ENCODE measurements at places on chromosomes 12 and 14.
A peak's percentile ranks its signal among the peaks of the same experiment; 100 is the strongest.

- DNase-seq = no peak
Measured at GRCh38 chr12:6262623-6263022, 47.9 kb upstream of the PLEKHG6 start.

- DNase-seq = no peak
Measured at GRCh38 chr12:47105914-47106674, 26.3 kb upstream of the AMIGO2 start.

DNA sequence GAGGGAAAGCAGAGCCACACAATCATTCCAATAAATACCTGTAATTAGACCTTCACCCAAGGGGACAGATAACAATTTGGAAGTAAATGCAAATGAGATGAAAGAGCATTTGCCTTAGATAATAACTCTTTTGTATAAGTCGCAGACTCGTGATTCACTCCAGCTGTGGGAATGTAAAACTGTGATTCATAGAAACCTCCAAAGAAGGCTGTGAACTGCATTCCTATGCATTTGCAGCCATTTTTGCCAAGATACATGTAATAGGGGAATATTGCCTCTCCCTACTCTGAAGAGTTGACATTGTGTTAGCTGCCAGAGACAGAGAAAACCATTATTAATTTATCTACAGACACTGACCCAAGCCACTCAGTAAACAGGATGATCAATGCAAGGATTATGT, 181.9 kb upstream of the ARHGAP5 start:
- DNase-seq = no peak

- no peak for DNase-seq
Measured at GRCh38 chr12:20269337-20270067, 98.8 kb upstream of the PDE3A start.

DNA sequence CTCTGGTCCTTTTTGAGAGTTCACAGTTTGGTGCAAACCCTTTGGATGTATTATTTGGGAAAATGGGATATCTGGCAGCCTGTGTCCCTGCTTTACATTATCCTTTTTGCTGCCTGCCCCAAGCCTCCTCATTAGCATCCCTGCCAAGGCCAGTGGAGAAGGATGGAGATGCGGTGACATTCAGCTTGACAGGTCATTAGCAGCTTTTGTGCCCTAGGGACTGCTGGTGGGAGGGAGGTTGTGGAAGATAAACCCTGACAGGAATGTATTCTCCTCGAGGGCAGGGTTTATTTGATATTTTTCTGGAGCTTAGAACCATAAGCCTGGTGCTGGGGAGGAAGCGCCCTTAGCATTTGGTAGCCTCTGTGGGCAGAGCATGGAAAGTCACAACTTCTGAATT, 49.3 kb downstream of the PTPN11 start:
- DNase-seq = no peak

DNA sequence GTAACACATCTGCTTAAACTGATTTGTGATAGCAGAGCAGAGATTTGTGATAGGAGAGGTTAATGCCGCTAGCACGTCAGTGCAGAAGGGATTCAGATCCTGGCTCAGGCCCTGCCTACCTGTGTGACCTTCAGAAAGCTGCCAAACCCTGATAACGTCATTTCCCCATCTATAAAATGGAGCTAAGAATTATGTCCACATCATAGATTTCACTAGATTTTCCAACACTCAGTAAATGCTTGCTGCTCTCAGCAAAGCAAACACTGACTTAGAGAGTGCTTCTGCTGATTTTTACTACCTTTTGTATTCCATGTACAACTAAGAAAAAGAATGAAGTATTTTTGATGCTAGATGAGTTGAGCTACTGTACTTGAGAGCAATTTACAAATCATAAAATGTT, 261.4 kb downstream of the ITPR2 start:
- DNase-seq = no peak

DNA sequence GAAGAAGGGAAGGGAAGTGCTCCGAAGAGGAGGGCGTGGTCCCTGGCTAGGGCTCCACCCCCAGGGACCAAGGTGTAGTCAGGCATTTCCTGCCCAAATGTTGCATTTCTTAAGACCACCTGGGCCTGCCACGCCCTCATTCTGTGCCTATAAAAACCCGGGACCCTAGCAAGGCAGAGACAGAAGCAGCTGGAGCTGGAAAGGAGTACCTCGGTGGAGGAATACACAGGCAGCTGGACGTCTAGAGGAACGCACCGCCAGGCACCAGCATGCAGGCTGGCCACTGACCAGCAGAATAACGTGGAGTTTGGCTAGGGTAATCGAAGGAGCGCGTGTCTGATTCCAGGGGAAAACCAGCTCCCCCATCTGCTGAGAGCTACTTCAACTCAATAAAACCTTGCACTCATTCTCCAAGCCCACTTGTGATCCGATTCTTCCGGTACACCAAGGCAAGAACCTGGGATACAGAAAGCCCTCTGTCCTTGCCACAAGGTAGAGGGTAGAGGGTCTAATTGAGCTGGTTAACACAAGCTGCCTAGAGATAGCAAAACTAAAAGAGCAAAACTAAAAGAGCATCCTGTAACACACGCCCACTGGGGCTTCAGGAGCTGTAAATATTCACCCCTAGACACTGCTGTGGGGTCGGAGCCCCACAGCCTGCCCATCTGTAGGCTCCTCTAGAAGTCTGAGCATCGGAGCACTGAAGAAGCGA, 21.0 kb downstream of the CFL2 start:
- no peak for DNase-seq

DNA sequence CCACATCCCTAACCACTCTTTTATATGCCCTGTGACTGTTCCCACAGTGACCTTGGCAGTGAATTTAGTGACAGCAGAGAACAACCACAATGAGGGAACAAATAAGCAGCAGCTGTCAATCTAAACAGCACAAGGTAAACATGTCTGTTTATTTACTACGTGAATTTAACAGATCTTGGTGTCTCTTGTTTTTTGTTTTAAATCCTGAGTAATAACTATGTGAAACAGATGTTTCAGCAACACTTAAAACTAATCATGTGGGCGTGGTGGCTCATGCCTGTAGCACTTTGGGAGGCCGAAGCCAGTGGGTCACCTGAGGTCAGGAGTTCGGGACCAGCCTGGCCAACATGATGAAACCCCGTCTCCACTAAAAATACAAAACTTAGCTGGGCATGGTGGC, 17.0 kb upstream of the CFAP54 start:
- DNase-seq = no peak

- no peak for DNase-seq
Measured at GRCh38 chr14:87155856-87156488, 837.0 kb downstream of the GALC start.

- DNase-seq = no peak
Measured at GRCh38 chr14:68772761-68773381, 20.0 kb downstream of the ZFP36L1 start.

GRCh38 chr12:109277899-109278762, 31.0 kb downstream of the FOXN4 start:
- no peak for DNase-seq

DNA sequence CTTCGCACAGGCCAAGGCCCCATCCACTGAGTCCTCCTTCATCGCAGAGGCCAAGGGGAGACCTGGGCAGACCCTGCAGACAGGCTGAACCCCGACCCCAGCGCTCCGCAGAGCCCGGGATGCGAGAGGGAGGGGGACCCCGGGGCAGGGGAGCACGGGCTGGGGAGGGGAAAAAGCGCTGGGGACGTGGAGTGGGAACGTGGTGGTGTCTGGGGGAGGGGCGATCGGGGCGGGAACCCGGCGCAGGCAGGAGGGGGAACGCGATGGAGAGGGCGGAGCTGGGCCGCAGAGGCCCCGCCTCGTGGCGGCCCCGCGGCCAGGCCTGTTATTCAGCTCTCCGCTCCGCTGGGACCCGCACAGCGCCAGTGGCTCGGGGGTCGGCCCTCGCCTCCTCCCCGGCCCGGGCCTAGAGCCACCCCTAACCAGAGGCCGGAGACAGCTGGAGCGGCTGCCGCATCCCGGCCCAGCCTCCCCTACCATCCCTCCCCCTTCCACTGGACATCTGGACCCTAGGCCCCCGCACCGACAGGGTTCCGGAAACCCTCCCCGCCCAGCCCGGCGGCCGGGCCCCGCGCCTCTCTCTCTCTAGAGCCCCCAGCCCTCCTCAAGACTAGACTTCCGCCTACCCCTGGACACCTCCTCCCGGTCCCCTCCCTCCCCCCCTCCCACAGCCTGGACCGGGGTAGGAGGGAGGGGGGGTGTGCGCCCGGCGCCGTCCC, at the start of gene ARHGEF25:
Gene ARHGEF25, plus strand, starts transcription at position 328 of the 719 bp plus-strand sequence. CDS start 460 bp downstream, outside the sequence.
- no peak for DNase-seq

DNA sequence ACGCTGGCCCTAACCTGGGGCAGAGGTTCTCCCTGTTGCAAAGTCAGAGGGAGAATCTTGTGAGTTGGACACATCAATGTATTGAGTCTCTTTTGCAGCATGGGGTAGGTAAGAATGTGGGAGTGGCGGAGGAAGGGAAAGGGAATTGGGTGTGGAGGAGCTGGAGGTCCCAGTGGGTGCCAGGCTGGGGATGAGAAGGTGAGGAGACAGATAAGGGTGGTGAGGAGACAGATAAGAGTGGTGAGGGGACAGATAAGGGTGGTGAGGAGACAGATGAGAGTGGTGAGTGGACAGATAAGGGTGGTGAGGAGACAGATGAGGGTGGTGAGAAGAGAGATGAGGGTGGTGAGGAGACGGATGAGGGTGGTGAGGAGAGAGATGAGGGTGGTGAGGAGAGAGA, 72.9 kb upstream of the SFSWAP start:
- DNase-seq = no peak

GRCh38 chr12:53105712-53106439, 2.6 kb downstream of the SOAT2 start:
- DNase-seq = no peak

DNA sequence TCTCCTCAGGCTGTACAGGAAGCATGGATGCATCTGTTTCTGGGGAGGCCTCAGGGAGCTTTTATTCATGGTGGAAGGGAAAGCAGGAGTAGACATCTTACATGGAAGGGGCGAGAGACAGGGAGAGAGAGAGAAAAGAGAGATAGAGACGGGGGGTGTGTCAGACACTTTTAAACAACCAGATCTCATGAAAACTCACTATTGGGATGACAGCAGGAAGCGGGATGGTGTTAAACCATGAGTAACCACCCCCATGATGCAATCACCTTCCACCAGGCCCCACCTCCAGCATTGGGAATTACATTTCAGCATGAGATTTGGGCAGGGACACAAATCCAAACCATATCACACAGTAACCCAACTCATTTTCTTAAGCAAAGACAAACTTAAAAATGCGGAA, 110.0 kb upstream of the EEA1 start:
- no peak for DNase-seq

GRCh38 chr12:115297445-115297844, 613.5 kb upstream of the TBX3 start:
- DNase-seq = no peak

GRCh38 chr12:93192878-93193277, 184.8 kb upstream of the NUDT4 start:
- DNase-seq = no peak

DNA sequence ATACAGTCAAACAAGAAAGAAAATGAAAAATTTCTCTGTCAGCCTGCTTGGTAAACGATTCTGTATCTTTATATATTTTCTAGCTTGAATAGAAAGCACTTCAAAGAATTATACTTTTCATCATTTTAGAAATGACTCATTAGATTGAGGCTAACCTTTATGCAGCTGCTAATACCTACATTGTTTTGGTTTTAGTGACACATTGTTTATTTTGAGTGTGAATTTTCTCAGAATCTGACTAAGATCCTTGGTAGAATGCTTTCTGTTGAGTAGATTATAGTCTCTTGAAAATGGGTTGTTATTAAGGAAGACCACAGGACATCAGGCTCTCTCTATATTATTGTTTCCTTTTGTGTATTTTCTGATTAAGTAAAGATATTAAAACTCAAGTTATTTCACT, at the start of gene PMCH:
Gene PMCH, minus strand, starts transcription at position 45 of the 400 bp plus-strand sequence. CDS start 63 bp downstream, outside the sequence.
- DNase-seq = no peak

- DNase-seq = peak; percentile 23
Measured at GRCh38 chr14:77965919-77966435, 166.1 kb downstream of the ADCK1 start.

GRCh38 chr14:24700511-24700910, 66.5 kb upstream of the GZMB start:
- no peak for DNase-seq

DNA sequence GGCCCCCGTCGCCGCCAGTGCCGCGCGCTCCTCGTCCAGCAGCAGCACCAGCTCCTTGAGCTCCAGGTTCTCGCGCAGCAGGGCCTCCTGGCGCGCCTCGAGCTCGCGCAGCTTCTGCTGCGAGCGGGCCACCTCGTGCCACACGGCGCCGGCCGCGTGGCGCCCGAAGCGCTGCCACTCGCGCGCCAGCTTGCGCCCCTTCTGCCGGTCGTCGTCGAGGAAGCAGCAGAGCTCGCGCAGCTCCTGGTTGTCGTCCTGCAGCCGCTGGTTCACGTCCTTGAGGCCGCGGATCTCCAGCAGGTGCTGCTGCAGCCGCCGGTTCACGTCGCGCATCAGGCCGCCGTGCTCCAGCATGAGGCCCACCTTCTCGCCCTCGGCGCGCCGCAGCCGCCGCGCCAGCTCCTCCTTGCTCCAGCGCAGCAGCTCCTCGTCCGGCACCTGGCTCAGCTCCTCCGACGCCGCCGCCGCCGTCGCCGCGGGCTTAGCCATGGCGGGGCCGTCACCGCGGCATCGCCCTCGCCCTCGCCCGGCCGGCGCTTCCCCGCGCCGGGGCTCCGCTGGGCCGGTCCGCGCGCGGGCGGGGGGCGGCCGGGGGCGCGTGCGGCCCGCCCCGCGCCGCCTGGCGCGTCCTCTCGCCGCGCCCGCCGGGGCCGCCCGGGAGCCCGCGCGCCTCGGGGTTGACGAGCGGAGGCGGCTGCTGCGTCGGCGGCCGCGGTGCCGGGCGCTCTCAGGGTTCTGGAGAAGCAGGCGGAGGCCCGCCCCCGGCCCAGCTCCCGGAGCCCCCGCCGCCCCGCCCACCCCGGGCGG, at the start of gene CCDC85C:
Gene CCDC85C, minus strand, starts transcription at position 737 of the 807 bp plus-strand sequence. Its CDS starts 248 bp downstream, at position 489.
- DNase-seq = peak; percentile 66

- no peak for DNase-seq
Measured at GRCh38 chr14:89012282-89013097, 188.0 kb downstream of the TTC8 start.

- DNase-seq = no peak
Measured at GRCh38 chr14:22577334-22577908, 11.6 kb downstream of the DAD1 start.

DNA sequence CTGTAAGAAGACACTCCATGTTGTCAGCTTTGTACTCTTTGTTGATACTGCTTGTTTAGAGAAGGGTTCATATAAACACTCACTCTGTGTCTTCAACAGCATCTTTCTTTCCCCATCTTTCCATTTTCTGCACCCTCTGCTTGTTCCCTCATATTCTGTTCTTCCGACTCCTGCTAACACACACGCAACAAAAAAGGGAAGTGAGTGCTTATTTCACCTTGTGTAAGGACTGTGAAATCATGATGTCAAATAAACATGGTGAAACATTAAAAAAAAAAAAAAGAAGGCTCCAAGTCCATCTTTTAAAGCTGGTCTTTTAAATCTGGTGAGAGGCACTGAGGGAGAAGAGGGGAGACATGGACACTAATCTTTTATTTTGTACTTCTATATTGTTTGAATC, 145.4 kb downstream of the RPAP3 start:
- no peak for DNase-seq

DNA sequence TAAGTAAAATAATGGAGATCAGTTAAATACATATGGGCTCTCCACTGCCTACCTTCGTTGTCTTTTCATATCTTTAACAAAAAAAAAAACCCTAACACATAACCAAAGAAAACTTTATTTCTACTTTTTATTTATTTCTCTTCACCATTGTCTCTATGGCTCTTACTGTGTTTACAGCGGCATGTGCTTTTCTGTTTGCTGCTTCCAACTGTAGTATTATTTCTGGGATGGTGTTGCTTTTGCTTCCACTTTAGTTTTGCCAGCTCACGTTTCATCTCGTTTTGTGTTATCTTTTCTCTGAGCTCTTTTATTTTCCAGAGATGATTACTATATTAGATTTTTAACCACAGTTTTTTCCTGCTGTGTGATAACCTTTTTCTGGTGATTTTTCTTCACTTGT, 46.1 kb downstream of the KTN1 start:
- no peak for DNase-seq

All from NCI-H2107 (cell line).